ENCODE measurements at places on chromosomes 6 and 20. TPM values are rescaled to one million over a fixed set of nuclear protein-coding genes. Genes with fewer than 3 reads are reported as not detected.

DNA sequence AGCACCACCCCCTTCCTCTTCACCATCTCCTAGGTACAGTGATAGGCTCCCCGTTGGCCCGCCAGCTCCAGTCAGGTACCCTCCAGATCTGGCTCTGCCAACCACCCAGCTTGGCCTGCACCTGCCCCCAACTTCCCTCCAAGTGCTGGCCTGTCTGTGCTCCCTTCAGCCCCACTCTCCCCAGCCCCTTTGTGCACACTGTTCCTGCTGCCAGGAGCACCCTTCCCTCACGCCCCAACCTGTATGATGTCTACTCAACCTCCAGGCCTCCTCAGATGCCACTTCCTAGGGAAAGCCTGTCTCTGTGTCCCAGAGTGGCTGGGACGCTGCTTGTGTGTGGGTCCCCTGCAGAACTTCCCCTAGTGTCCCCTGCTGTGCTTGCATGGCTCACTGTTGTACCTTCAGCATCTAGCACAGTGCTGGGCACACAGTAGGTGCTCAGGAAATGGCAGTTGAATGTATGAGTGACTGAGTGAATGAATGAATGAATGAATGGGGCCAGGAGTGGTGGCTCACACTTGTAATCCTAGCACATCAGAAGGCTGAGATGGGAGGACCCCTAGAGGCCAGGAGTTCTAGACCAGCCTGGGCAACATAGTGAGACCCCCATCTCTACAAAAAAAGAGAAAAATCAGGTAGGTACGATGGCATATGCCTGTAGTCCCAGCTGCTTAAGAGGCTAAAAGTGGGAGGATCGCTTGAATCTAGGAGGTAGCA lies 3.0 kb downstream of the ZBP1 start:
- DNase-seq: no peak

- no peak for DNase-seq
Measured at GRCh38 chr6:43812850-43813578, 43.0 kb downstream of the VEGFA start.

The TPBG gene
- 45.5 TPM for total RNA-seq

- DNase-seq: no peak
Measured at GRCh38 chr6:30798494-30798893, 54.1 kb upstream of the IER3 start.

- no peak for DNase-seq
Measured at GRCh38 chr6:9711365-9711764, 703.5 kb downstream of the TFAP2A start.

The ADTRP gene
- total RNA-seq: not detected

DNA sequence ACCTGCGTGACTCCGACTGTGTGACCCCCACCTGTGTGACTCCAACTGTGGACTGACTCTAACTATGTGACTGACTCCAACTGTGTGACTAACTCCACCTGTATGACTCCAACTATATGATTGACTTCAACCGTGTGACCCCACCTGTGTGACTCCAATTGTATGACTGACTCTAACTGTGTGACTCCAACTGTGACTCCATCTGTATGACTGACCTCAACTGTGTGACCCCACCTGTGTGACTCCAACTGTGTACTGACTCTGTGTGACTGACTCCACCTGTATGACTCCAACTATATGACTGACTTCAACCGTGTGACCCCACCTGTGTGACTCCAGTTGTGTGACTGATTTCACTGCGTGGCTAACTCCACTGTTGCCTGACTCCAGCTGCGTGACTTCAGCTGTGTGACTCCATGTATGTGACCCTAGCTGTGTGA lies 38.6 kb downstream of the SYNJ2 start:
- no peak for DNase-seq

The HLA-DRA gene
- 0.33 TPM for total RNA-seq

The PGK2 gene
- total RNA-seq: not detected

DNA sequence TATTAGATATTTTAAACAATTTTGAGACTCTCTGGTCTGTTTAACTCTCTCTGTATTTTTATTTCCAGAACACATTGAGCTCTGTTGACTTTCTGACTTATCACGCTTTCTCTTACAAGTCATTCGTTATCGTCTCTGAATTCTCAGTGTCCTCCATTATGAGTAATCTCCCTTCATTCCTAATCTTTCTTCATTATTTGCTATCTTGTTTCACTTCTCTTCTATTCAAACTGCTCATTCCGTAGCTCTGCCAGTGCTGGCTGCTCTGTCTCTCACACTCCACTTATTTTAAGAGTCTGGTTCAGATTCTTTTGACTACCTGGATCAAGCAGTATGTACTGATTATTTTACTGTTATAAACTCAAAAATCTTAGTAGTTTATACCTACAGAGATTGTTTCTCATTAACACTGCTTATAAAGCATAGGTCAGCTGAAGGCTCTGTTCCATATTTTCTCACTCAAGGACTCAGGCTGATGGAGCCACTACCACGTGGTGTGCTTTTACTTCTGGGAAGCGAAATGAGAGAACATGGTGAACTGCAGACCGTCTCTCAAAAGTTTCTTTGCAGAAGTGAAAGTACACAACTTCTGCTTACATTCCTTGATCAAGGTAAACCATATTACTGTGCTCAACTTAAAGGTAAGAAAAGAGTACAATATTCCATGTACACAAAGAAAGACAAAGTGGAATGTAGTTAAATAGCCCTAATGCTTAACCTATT lies 485.2 kb downstream of the GRIK2 start:
- no peak for DNase-seq

GRCh38 chr20:444117-444516 lies 18.2 kb downstream of the TBC1D20 start:
- no peak for DNase-seq

GRCh38 chr6:52760105-52760765 lies 3.0 kb downstream of the GSTA2 start:
- no peak for DNase-seq

GRCh38 chr6:169868458-169868857 lies 117.0 kb downstream of the ERMARD start:
- DNase-seq: peak; percentile 66

The ARHGAP18 gene
- total RNA-seq: 3.9 TPM

GRCh38 chr20:49937027-49937929 lies 1.1 kb downstream of the RNF114 start:
- peak; percentile 46 for DNase-seq

- no peak for DNase-seq
Measured at GRCh38 chr20:5070570-5070969, 49.2 kb downstream of the PCNA start.

The CDH26 gene
- 3.1 TPM for total RNA-seq

DNA sequence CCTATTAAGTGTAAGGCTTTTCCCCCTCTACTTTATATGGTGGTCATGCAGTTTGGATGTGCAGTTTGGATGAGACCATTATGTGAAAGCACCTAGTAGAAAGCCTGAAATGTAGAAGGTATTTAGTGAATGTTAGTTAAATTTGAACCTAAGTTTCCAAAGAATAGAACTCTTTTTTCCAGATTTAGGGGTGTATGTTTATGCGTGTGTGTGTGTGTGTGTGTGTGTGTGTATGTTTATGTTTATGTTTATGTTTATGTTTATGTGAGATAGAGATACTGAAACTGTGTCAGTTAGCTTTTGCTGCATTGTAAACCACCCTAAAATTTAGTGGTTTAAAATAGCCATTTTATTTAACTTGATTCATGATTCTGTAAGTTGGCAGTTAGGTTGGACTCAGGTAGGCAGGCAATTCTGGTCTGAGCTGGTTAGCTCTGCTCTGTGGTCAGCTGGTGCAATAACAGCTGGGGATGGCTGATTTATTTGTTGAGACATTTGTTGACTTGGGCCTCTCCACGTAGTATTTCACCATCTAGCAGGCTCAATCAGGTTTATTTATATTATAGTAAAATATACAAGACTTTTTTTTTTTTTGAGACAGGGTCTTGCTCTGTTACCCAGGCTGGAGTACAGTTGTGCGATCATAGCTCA lies 54.0 kb downstream of the STK4 start:
- no peak for DNase-seq

The TNF gene
- not detected for total RNA-seq

DNA sequence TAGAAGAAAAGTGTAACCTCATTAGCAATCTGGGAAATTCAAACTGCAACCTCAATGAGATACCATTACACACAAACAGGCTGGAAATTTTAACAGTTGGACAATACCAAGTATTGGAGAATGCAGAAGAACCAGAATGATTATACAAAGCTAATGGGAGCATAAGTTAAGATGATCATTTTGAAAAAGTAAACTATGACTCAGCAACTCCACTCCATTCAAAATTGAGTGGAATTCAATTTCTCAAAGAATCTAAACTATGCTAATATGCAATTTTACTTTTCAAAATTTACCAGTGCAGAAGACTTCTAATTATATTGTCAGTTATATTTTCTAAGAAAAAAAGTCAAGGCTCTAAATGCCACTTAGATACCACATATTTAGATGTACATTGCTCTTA lies 17.2 kb downstream of the GPLD1 start:
- no peak for DNase-seq

DNA sequence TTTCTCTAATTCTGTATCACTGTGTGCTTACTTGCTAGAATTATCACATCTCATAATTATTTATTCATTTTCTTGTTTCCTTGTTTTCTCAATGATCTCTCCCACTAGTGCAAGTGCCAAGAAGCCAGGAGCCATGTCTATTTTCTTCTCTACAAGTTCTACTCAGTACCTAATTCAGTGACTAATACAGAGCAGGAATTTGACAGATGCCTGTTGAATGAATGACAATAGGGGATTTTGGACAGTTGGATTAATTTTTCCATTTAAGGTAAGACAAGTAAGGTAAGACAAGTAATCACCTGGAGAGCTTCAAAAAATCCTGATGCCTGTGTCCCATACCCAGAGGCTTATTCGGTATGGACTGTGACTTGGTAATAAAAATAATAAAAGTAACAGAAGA lies 81.0 kb downstream of the EDN1 start:
- DNase-seq: no peak

GRCh38 chr20:34185766-34186620 lies 55.2 kb upstream of the ASIP start:
- no peak for DNase-seq

GRCh38 chr20:13121840-13122515 lies 99.1 kb upstream of the ISM1 start:
- no peak for DNase-seq

The PACSIN1 gene
- 3.4 TPM for total RNA-seq

GRCh38 chr6:36886950-36887618 lies 1.3 kb downstream of the C6orf89 start:
- DNase-seq: no peak

DNA sequence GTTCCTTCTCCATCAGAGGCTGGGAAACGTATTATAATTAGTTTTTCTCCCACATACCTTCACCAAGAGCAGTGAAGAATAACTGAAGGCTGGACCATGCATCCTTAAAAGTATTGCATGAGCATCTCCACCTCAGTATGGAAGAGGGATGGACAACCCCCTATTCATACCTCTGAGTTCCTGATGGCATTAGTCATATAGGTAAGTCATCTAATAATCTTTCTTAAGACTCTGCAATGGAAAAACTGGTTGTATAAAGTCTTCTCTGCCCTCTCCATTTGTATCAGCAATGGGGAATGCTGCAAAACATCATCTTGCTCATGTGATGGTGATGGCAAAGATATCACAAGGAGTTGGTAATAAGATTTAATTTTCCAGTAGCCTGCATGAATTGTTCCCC lies 24.5 kb downstream of the PGM3 start:
- DNase-seq: no peak

DNA sequence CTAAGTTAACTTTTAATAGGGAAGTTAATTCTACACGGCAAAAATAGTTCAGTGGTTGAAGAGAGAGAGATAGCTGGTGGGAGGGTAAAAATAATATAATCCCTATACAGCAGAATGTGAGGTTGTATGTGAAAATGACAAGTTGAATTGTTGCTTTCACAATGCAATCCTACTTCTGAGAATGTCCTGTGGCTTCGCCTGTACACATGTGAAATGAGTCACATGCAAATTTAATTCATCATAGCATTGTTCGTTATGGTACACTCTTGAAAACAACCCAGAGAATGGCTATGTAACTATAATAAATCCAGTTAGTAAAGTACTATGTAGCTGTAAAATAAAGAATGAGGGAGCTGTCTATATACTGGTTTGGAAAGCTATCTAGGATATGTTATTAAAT lies 46.0 kb upstream of the HINT3 start:
- DNase-seq: no peak

The MYCT1 gene
- total RNA-seq: 2.7 TPM

DNA sequence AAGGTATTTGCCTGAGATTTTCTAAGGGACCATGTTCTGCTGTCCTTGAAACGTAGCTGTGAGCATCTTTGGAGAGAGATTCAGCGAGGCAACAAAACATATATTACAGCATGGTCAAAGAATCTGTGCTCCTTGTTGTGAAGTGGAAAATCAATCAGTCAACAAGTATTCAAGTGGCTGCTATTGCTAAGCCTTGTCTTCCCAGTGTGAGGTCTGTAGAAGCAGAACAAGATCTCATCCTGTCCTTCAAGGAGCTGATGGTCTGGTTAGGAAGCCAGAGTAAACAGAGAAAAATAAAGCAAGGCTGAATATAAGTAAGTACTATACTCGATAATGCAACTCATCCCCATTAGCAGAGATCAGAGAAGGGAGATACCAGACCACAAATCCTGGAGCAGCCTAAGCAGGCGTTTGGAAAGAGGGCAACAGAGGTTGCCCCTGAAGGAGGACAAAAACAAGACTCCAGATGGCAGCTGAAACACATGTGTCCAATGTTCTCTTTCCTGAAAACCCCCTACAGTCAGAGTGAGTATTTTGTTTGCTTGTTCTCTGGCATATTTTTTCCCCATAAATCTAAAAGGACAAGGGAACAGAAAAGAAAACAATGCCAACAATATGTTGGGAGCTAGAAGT lies 392.0 kb downstream of the SYNE1 start:
- no peak for DNase-seq

DNA sequence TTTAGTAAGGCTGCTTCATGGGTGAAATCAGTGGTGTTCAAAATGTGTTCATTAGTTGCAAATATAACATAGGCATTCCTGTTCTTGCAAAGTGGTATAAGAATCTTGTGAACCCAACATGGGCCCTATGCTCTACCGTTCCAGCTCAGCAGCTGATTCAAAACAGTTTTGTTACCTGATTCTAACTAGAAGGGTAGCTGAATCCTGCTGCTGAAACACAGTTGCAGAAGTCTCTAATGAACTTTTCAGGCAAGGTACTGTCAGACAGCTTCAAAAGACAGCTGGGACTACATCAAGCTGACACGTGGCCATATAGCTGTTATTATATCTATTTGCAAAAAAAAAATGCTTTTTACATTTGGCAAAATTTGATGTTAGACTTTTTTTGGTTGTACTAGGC lies 22.7 kb downstream of the THEMIS start:
- no peak for DNase-seq

The PSMB9 gene
- not detected for total RNA-seq

DNA sequence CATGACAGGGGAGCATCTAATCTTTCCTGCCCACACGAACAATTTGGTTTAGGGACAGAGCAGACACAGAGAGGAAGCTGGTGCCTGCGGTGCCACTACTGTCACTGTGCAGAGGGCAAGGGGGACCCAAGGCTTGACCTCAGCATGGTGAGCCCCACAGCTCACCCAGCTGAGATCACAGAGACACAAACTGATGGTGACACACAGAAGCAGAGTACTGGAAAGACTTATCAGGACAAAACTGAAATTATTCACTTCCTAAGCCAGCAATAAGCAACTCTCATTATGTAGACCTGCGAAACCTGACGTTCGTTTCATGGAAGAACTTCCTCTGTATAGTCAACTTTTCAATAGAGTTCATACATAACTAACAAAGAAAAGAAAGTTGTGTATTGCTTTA lies 86.1 kb downstream of the HUS1B start:
- no peak for DNase-seq

The SMPDL3A gene
- 1.8 TPM for total RNA-seq

- no peak for DNase-seq
Measured at GRCh38 chr6:71333697-71334096, 45.1 kb downstream of the OGFRL1 start.

The NOTCH4 gene
- 0.96 TPM for total RNA-seq

GRCh38 chr6:4615891-4616290 lies 160.3 kb upstream of the CDYL start:
- DNase-seq: no peak

All from H7 (cell line).